ENCODE measurements at places on chromosomes 1 and 21.

GRCh38 chr1:230215529-230215928 lies 148.5 kb downstream of the GALNT2 start:
- no peak for DNase-seq

GRCh38 chr1:195530961-195531360 lies 1077.3 kb downstream of the KCNT2 start:
- DNase-seq, result no peak

- DNase-seq, result no peak
Measured at GRCh38 chr1:3733883-3734589, 18.2 kb upstream of the CCDC27 start.

DNA sequence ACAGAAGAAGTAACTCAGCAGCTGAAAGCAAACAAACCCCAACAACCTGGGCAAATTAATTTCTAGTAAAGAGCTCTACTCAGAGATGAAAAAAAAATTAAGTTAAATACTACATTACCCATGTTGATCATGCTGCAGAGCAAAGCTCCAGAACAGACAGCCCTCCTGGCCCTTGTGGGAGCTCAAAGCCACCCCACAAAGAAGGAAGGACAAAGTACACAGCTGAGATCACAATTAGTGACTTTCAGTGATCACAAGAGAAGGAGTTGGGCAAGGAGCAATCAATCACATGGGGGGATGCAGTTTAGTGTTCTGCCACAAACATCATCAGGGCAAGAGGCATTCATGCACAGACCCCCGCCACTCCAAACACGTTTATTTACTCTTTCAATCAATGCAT lies 114.2 kb downstream of the DAB1 start:
- DNase-seq, result no peak

DNA sequence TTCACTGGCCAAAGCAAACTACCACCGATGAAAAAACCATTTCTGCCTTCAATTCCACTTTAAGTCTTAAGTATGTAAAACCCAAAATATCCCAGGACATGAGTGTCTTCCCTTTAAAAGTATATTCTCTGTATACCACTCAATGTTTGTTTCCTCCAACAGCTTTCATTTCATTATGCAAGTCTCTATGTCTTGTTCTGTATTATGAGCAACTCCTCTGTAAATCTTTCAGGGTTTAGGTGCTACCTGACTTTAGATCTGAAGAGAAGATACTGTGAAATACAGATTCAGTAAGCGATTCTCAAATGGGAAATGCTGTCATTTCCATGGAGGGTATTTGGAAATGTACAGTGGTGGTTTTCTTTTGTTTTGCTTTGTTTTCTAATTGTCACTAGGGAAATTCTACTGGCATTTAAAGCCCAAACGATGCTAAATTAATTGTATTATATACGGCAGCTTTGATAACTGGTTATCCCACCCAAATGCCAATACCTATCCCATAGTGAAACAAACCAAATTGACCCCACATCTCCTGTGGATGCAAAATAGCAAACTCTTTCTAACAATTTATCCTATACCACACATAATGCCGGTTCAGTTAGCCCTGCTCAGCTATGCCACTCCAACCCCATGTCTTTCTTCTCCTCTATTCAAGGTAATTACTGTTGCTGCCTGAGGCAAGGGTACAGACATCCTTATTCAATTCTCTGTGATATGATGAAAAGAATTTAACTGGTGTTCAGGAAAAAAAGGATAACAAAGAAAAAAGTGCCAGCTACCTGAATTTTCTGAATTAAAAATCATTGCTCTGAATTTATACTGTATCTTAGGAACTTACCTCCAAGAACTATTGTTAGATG lies 182.8 kb downstream of the EIF4G3 start:
- DNase-seq, result no peak

GRCh38 chr1:113223040-113223439 lies 150.0 kb downstream of the LRIG2 start:
- DNase-seq, result no peak

DNA sequence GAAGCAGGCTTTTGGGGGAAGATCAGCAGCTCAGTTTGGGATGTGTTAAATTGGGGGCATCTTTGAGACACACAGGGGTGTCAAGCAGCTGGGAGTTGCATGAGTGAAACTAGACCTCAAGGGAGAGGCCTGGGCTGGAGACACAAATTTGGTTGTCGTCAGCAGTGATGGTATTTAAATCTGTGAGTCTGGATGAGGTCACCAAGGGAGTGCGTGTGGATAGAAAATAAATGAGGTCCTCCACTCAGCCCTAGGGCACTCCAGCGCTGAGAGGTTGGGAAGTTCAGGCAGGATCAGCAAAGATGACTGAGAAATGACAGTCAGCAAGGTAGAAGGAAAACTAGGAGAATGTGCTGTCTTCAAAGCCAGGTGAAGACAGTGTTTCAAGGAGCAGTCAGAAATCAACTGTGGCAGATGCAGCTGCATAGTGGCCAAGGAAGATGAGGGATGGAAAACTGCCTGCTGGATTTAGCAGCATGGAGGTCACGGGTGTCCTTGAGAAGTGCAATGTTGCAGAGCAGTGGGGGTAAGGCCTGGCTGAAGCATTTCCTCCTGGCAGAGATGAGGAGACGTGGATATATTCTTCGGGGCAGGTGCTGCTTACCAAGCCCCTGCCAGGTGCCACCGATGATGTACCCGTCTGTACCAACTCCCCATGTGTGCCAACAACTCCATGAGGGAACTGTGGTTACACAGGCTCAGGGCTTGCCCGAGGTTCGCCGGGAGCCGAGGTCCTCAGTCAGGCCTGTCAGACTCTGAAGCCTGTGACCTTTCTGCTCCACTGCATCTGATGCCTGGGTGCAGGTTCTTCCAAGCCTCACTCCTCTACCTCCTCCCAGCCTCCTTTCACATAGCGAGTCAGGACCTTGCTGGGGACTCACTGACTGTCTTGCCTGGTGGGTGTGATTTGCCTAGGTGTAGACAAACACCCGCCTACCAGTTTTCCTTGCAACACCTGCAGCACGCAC lies 11.3 kb downstream of the MAP7D1 start:
- no peak for DNase-seq

DNA sequence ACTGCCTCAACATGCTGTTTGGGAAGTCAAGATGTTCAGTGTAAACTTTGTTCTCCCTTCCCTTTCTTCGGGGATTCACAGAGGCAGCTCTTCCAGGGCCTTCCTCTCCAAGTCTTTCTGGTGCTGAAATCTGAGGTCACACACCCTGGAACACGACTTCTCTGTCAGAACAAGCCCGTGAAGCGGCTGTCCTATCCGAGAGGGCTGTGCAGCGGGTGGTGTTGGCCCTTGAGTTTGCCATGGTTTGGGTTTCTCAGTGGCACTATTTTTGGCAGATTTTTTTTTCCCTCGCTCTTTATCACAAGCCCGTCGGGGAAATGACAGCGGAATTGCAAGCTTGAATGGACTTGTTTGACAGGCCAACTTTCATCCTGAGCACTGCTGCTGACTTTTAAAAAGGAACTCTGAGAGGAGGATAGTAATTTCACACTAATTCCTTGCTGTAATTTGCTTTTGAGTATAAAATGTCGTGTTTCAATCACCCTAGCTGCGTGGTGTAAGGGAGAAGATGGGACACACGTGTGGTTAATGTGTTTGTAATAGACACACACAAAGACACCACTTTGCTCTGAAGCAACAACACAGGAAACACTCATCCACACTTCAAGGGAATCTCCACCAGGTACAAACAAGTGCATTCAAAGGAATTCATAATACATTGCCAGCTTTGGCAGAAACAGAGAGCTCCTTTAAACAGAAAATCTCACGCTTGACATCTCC lies 60.1 kb upstream of the TARBP1 start:
- DNase-seq, result no peak

DNA sequence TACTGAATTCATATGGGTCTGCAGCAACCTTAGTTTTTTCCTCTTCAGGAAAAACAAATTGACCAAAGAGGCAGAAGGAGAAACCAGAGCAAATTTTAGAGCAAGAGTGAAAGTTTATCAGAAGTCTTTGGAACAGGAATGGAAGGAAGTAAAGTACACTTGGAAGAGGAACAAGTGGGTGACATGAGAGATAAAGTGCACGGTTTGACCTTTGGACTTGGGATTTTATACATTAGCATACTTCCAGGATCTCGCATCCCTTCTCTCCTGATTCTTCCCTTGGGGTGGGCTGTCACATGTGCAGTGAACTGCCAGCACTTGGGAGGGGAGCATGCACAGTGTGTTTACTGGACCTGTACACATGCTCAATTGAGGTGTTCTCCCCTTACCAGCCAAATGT lies 754.8 kb upstream of the ADAMTS5 start:
- DNase-seq, result no peak

- no peak for DNase-seq
Measured at GRCh38 chr1:68758666-68759209, 261.9 kb upstream of the DEPDC1 start.

DNA sequence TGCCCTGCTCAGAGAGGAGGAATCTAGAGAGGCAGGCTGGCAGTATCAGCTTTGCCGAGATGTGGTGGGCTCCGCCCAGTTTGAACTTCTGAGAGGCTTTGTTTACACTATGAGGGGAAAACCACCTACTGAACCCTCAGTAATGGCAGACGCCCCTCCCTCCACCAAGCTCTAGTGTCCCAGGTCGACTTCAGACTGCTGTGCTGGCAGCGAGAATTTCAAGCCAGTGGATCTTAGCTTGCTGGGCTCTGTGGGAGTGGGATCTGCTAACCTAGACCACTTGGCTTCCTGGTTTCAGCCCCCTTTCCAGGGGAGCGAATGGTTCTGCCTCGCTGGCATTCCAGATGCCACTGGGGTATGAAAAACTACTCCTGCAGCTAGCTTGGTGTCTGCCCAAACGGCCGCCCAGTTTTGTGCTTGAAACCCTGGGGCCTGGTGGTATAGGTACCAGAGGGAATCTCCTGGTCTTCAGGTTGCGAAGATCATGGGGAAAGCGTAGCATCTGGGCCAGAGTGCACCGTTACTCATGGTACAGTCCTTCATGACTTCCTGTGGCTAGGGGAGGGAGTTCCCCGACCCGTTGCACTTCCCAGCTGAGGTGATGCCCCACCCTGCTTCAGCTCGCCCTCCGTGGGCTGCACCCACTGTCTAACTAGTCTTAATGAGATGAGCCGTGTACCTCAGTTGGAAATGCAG lies 43.6 kb downstream of the C21orf91 start:
- no peak for DNase-seq

DNA sequence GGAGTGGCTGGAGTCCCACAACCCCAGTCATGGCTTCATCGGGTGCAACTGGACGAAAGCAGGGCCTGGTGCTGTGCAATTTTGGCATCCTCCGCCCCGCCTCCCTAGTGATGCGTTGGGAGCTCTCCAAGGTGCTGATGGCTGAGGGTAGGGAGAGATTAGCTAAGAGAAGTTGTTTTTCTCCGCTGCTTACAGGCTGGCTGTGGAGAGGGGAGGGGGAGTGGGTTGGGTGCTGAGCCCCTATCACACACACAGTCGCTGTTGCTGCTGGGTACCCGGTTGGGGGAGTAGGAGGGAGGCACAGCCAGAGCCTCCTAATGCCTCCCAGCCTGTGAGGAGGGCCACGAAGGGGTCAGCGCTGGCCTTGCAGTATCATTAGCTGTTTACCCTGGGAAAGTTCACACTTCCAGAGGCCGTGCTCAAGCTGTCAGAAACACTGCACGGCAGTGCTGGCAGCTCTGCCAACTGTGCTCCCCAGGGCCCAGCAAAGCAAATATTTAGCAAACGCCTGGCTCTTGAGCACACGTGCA lies 110.0 kb downstream of the GRIK3 start:
- peak; percentile 49 for DNase-seq

DNA sequence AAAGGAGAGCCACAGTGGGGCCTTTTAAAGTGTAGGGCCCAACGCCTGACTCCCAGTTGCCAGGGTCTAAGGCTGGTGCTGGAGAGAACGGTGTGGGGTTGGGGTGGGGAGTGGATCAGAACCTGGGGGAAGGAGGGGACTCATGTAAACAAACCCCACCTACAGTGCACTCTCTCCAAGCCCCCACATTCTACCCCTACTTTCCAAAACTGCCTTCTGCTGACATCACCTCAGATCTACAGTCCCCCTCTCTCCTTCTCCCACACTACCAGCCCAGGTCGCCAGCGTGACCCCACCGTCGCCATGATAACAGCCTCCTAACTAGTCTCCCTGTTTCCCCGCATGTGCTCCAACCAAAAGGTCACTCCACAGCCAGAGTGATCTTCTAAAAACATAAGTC lies 26.6 kb downstream of the TNNT2 start:
- DNase-seq, result no peak

DNA sequence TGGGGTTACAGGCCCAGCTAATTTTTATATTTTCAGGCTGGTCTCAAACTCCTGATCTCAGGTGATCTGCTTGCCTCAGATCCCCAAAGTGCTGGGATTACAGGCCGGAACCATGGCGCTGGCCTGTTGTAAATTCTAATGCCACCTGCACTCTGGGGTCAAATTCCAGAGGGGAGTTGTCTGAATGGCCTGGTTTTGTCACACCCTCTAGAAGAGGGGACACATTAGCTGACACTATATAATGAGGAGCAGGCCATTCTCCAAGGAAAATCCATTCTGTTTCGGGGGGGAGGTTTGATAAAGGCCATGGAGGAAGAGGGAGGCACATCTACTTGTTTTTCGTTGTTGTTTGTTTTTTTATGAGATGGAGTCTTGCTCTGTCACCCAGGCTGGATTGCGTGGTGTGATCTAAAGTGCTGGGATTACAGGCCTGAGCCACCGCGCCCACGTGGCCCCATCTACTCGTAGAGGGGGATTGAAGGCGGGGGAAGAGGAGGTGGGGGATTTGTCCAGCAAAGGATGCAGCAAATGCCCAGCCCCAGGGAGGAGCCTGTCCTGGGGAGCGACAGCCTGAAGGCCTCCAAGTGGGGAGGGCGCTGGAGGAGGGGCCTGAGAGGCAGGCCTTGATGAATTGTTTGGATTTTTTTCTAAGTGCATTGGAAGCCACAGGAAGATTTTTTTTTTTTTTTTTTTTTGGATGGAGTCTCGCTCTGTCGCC lies 78.4 kb upstream of the SLC45A1 start:
- no peak for DNase-seq

DNA sequence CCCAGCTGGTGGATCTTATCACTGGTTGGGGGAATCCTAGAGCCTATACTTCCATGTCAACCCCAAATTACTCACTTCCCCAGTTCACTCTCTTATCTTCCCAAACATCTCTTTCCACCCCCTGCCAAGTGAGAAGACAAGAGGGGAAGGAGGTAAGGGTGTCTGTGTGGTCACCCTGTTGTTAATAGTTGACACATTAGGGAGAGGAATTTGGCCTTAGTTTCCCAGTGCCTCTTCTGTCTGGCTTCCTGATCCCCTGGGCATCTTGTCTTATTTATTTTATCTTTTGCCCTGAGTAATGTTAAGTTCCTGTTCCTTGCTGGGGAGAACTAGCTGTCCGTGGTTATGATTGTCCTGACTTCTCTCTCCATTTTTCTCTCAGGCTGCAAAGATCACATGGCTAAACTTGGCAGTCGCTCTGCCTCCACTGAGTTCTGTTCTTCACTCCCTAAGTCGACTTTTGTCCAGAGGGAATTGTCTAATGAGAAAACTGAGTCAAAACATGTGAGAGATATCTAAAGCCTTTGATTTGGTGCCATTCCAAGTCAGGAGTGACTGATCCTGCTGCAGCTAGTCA lies 157.1 kb upstream of the SYT6 start:
- no peak for DNase-seq

DNA sequence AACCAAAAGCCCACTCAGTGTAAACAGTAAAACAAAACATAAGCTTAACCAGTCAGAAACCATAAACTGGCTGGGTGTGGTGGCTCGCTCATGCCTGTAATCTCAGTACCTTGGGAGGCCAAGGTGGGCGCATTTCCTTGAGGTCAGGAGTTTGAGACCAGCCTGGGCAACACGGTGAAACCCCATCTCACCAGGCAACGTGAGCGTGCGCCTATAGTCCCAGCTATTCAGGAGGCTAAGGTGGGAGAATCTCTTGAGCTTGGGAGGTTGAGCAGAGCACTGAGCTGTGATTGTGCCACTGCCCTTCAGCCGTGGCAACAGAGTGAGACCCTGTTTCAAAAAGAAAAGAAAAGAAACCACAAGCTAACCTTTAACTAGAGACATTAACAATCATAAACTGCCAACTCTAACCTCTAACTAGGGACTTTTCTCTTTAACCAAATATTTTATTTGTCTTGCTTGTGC lies 13.1 kb upstream of the PRRC2C start:
- no peak for DNase-seq

Measured in brain (organoid and tissue), 16 donors.